ENCODE measurements at places on chromosomes 13 and 19.

DNA sequence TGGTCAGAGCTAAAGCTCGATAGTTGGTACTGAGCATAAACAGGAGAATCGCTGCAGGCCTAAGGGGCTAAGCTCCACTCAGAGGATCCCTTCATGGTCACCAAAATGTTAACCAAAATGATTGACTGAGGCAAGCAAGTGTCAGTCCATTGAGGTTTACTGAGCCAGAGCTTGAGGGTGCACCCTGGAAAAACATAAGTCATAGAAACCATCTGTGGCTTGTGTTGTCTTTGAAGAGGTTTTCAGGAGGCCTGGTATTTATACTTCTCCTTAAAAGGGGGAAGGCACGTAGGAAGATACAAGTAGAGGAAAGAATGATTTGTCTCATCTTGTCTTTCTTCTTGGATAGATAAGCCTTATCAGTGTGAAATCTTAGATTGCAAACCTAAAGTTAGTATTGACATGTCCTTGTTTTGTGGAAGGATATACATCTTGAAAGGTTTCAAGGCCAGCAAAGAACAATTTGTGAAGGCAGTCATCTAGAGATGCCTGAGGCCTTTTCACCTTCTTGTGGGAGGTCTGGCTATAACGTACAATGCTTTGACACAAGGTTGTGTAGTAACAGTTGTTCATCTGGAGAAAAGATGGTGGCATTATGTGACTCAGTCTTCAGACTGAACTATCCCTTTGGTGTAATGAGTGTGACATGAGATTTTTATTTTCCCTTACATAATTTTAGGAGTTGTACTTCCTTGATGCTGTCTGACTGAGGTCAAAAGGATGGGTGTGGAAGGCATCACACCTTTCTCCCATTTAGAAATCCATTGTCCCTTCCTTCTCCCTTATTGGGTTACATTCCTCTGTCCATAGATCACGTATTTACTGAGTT is 14.7 kb upstream of the CEACAM6 start:
- DNase-seq = no peak

DNA sequence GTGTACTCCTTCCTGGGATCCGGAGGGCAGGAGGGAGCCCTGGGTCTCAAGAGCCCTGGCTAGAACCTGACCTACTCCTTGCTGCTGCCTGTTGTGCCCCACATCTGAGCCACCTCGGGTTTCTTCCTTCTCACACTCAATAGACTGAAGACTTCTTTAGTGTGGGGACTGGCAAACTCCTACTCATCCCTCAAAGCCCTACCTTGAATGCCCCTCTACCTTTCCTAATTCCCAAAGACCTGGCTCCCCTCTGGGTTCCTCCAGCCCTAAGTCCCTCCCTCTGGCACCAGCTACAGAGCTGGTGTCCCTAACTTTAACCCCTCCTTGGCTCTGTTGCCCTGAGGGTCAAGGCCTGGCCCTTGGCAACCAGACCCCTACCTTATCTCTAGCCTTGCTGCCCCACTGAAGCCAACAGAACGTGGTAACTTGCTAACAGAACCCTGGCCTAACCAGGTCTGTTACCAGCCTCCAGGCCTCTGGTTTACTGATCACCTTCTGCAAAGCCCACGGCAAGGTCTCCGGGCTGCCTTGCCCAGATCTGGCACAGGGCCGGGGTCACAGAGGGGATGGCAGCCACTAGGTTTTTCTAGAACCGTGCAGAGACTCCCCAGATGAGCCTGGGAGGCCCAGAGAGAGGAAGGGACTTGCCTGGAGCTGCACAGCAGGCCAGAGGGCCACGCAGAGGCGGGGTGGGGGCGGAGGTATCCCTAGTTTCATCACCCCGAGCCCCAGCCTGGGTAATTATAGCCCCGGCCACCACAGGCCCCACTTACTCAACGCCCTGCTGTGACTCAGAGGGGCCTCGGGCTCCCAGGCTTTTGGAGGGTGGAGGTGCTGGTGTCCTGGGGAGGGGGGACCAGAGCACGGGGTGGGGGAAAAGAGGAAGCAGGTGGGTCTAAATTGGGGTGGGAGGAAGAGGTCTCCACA is 15.3 kb downstream of the ZBTB7A start:
- no peak for DNase-seq

DNA sequence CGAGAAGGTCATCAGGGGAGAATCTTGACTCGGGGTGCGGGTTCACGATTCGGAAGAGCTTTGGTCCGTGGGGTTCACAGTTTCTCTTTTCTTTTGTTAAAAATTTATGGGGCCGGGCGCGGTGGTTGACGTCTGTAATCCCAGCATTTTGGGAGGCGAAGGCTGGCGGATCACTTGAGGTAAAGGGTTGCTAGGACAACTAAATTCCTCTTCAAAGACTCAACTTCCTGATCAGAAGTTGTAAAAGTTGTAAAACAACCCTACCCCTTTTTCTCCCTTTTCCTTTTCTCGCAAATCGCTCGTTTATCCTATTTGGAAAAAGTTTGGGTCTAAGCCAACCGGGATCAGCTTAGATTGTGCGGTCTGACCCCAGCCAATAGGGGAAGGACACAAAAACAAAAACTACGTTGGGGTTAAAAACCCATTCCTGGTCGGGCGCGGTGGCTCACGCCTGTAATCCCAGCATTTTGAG is 673 bp downstream of the ZNF486 start:
- no peak for DNase-seq

GRCh38 chr19:55676383-55676782 is 1.4 kb downstream of the EPN1 start:
- DNase-seq = no peak

- peak; percentile 69 for DNase-seq
These were observed 1.5 kb downstream of the CERS1 start for GRCh38 chr19:18894254-18895037.

DNA sequence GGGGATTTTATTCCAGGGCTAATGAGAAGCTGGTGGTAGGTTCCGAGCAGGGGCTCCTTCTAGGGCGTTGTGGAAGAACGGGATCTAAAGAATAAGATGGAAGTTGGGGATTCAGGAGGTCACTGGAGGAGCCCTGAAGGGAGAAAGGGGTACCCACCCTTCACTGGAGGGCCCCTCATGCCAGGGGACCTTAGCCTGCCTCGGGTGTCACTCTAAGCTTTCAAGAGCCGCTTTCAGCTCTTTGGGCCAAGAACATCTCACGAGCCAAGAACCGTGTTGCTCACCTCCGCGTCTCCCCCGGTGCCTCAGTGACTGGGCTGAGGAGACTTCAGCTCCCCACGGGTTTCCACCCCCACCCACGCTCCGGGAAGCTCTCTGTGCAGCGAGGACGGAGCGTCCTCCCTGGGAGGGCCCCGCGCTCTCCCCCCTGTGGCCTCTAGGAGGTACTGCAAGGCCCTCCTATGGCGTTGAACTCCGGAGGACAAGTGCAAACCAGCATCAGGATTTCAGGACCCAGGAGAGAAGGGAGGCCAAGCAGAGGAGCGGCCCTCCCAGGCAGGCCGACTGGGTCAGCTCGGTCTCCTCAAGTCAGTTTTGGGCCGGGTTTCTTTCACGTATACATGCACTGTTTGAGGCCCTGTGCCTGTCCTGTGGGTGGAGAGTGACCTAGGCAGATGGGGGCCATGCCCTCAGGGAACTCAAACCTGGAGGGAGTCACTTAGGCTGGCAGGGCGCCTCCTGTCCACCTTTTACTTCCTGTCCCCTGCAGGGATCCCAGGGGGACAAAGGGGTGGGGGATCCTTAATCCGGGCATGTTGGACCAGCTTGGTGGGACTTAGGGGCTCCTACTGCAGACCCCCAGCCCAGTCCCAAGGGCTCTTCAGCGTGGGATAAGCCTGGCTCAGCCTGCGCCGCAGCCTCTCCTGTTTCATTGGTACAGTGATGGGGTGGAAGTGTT is 5.1 kb upstream of the KRTDAP start:
- DNase-seq = peak; percentile 74

DNA sequence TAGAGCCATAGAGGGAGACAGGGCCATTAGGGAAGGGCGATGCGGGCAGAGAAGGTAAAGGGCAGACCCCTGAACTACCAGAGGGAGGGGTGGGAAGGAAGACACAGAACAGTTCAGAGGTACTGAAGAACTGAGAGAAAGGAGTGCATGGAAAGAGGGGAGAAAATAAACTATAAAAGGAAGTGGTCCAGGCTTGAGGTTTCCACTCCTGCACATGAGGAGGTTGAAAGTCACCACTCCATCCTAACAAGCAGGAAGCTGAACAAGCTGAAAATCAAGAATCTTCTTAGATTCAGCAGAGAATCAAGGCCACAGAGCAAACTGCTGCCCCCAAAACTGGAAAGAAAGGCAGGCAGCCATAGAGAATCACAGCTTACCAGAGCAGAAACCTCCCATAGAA is 45.1 kb downstream of the MIPEP start:
- DNase-seq = no peak

DNA sequence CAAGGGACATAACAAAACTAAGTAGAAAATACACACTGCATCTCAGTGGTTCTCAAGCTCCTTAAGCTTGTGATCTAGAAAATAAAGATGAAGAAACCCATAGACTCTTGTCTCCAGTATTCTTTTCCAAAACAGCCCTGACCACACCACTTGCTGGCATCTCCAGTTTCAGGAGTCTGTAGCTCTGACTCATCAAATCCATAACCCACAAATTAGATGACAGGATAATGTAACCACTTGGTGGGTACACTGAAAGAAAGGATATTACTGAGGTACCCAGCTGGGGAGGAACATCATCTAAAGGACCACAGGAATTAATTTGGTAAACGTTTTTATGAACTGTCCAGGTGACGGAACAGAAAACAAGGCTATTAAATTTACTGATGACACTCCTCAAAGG is 214.7 kb downstream of the VWA8 start:
- DNase-seq = no peak

- no peak for DNase-seq
These were observed 457.3 kb upstream of the MIR17HG start for GRCh38 chr13:90889906-90890834.

- no peak for DNase-seq
These were observed 104.6 kb downstream of the COL4A2 start for GRCh38 chr13:110411688-110412059.

DNA sequence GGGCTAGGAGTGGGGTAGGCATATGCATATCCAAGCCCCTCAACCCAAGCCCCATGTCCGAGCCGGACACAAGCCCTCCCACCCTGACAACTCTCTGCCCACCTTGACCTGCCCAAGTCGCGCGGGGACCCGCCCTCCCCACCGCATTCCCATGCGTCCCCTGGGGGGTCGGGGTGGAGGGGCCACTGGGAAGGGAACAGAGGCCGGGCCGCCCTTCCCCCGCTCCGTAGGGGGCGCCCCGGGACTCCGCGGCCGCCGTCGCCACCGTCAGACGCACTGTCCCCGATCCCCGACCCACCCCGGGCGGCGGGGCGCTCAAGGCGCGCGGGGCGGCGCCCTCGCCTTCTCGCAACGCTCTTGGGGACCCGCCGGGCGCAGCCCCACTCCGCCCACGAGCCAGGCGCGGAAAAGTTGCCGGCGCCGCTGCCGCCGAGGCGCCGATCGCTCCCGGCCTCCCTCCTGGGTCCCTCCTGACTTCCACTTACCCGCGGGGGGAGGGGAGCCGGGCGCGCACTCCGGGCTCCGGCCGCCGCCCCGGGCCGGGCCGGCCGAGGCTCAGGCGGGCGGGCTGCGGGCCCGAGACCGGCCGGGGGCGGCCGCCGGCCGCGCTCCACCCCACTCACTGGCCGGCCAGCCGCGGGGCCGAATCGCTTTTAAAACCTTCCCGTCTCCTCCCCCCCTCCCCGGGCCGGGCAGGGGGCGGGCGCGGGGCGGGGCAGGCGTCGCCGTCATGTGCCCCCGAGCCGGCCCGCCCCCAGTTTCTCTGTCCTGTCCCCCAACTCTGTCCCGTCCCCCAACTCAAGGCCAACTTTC is 34.4 kb upstream of the NANOS3 start:
- peak; percentile 74 for DNase-seq

GRCh38 chr13:88345171-88345847 is 674.1 kb downstream of the SLITRK5 start:
- DNase-seq = no peak

DNA sequence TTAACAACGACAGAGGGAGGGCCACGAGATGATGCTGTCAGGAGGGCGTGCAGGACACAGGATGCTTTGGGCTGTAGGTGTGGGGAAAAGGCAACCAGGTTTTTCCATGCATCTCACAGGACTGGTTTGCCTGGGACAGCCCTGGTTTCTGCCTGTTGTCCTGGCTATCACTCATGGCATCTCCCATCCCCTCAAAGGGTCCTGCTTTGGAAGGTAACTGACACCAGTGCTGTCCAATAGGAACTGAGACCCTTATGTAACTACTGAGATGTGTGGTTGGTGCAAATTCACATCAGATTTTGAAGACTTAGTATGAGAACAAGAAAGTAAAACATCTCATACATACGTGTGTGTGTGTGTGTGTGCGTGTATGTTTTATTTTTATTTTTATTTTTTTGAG is 144.2 kb downstream of the URI1 start:
- DNase-seq = no peak

DNA sequence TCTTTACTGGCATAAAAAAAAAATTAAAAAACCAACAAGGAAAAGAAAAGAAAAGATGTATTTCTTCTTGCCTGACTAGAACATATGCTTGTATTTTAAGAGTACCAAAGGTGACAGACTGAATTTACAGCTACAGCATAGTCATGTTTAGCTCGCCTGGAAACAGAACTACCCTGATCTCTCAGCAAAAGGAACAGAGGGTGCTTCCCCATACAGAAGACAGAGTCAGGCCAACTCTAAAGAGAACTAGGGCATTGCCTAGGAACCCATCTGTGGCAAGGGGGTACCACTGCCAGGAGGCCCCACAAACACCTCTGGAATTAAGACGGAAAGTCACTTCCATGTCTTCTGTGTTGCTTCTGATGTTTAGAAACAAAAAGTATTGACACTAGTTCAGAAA is 252.1 kb upstream of the STARD13 start:
- no peak for DNase-seq

- DNase-seq = no peak
These were observed 85.2 kb upstream of the FAM216B start for GRCh38 chr13:42696191-42696590.

GRCh38 chr13:74758188-74758587 is 624.0 kb upstream of the KLF12 start:
- DNase-seq = no peak

- no peak for DNase-seq
These were observed 5.2 kb downstream of the TRIP10 start for GRCh38 chr19:6744381-6745301.

DNA sequence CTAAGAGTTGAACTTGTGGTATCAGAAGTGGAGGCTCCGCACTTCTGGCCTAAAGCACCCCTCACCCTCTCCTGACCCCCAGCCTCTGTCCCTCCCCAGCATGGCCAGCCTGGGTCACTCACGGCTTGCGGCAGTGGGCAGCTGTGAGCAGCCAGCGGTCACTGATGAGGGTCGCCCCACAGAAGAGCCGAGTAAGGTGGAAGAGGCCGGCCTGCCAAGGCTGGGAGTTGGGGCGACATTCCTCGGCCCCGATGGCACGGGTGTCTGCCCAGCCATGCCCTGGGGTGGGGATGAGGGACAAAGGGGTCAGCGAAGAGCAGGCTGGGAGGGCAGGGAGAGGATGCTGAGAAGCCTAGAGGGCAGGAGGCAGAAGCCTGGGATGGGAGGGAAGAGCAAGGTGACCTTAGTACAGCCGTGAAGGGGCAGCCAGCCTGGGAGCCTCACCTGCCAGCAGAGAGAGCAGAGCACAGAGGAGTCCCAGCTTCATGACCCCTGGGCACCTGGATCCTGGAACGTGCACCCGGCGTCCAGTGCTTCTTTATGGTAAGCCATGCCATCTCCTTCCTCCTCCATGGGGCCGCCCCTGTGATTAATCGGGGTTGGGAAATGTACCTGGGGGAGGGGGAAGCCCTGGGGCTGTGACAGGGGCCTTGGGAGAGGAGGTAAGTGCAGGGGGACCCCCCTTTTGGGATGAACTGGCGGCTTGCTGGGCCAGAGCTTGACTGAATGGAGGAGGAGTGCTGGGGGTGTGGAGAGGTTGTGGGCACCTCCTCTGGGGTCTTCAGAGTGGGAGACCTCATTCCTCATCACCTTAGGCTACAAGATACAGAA is 7.9 kb upstream of the KLK8 start:
- DNase-seq = no peak
